Ureter (tissue), 1 donor: ENCODE measurements at places on chromosomes 7 and 10.

DNA sequence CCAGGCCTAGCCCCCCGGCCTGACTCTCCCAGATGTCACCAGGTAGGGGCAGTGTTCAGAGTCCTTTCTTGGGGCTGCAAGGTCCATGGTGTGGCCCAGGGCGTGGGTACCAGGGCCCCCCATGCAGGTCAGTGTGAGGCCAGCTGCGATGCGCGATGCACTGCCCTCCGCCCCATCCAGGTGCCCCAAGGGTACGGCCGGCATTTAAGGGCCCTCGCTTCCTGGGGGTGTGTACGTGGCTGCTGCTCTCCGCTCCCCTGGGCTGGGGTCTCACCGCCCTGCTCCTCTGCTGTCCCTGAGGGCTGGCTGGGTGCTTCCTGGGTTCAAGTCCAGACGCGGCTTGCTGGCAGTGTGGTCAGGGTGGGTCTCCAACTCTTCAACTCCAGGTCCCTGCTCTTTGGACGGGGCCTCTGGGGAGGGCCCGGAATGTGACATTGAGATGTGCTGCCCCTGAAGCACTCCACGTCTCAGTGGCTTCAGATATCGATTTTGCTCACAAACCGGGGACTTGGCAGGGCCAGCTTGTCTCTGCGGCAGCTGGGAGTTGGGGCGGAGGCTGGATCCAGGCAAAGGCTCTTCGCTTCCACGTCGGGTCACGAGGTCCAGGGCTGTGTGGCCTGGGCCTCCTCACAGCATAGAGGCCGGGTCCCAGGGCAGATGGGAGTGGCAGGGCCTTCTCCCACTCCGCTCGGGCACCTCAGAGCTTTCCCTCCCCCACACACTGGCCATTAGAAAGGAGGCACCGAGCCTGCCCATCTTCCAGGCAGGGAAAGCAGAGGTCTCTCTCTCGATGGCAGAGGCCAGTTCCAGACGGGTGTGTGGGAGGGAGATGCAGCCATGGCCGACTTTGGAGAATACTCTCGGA, 93.2 kb downstream of the UNCX start:
- DNase-seq = no peak

GRCh38 chr10:62185919-62186692, 82.5 kb downstream of the RTKN2 start:
- DNase-seq = no peak

GRCh38 chr7:141014125-141014523, 628 bp downstream of the MRPS33 start:
- no peak for DNase-seq

DNA sequence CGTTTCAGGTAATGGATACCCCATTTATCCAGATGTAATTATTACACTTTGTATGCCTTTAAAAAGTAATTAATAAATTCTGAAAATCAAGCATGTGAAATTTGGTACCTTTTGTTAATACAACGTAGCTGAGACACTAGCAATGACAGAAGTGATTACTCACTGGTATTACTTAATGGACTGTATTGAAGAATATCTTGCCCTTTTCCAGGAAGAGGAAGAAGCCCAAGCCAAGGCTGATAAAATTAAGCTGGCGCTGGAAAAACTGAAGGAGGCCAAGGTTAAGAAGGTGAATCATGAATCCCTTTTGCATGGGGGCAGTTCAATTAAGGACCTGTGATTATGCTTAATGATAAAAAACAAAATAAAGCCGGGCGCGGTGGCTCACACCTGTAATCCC, 64.8 kb downstream of the APBB1IP start:
- DNase-seq = no peak

DNA sequence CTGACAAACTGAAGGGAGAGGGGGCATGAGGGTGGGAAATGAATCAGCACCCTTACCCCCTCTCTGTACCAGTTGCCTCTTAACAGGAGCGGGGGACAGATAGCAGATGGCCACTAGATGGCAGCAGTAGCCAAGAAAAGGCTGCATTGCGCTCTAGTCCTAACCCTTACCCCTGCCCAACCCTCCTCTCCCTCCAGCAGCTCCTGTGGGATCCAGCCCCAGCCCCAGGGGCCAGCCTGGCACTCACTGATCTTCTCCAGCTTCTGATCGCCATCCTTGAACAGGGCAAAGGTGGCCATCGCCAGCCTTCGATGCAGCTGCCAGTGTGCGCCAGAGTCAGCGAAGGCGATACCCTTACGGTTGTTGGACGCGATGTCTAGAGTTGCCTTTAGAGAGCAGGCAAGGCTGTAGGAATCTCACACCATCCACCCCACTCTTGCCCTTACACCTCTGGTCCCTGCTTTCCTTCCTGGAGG, 2.2 kb downstream of the CYP17A1 start:
- peak; percentile 74 for DNase-seq

DNA sequence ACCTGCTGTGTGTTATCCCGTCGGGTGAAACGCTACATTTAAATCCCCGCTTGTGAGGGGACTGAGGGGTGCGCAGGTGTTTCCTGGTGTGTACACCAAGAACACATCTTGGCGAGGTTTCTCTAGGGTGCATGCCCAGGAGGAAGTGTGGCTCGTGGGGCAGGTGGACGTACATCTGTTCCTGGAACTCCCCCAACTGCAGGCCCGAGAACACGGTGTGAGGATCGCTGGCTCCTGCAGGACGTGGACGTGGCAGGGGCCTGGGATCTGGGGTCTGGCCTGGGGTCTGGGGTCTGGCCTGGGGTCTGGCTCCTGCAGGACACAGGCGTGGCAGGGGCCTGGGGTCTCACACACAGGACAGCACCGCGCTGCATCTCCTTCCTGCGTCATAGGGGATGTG, 10.1 kb downstream of the KNDC1 start:
- no peak for DNase-seq

GRCh38 chr10:95275726-95276366, 15.0 kb downstream of the PDLIM1 start:
- DNase-seq = peak; percentile 43

DNA sequence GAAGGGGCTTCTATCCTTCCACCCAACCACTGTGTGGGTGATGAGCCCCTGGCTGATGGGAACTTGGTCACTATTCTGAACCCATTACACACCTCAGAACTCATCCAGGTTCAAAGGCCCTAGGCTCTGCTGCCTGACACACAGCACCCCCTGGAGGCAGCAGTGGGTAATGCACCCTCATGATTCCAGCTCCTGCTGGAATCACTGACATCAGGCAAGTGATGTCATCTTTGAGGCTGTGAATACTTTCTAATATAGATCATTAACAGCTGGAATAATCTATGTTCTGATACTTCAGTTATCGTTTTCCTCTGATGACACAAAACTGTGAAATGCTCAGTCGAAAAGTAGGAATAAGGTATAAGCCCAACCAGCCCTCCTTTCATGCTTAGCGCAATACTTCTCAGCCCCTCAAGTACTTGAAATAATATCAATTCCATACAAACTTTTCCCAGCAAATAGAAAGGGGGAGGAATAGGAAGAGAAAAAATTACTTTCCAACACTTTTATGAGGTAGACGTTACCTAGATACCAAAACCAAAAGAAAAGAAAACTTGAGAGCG, 7.5 kb upstream of the RBP3 start:
- no peak for DNase-seq

GRCh38 chr7:133051719-133052400, 30.0 kb downstream of the CHCHD3 start:
- DNase-seq = no peak

DNA sequence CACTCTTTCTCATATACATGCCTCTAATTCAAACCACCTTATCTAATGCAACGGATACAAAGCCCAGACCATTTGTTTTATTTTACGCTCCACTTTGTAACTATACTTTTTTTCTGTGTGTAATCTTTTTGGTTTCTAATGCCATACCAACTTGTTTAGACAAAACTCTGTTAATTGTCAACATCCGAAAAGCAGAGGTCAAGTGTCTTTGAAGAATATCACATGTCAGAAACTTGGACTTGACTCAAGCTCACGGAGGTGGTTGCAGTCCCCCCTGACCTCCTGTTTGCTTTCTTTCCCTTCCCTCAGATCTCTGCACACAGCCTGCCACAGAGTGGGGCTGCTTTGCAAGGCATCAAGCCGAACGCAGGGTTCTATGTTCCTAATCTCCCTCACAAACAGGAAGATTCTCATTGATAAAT, 698.9 kb downstream of the PARD3 start:
- no peak for DNase-seq

DNA sequence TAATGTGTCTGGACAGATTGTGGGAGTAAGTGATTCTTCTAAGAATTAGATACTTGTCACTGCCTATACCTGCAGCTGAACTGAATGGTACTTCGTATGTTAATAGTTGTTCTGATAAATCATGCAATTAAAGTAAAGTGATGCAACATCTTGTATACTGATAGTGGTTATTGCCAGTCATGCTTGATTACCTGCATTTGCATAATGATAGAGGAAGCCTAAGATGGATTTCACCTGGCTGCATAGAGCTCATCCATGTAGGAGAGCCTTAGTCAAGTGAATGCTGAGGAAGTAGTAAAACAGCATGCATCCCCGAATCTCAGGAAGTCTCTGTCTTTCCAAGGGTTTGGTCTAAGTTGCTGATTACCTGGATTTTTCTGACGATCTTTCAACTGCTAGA, 64.2 kb upstream of the CAPZA2 start:
- DNase-seq = no peak

GRCh38 chr10:76915316-76915715, 722.3 kb downstream of the KCNMA1 start:
- no peak for DNase-seq

DNA sequence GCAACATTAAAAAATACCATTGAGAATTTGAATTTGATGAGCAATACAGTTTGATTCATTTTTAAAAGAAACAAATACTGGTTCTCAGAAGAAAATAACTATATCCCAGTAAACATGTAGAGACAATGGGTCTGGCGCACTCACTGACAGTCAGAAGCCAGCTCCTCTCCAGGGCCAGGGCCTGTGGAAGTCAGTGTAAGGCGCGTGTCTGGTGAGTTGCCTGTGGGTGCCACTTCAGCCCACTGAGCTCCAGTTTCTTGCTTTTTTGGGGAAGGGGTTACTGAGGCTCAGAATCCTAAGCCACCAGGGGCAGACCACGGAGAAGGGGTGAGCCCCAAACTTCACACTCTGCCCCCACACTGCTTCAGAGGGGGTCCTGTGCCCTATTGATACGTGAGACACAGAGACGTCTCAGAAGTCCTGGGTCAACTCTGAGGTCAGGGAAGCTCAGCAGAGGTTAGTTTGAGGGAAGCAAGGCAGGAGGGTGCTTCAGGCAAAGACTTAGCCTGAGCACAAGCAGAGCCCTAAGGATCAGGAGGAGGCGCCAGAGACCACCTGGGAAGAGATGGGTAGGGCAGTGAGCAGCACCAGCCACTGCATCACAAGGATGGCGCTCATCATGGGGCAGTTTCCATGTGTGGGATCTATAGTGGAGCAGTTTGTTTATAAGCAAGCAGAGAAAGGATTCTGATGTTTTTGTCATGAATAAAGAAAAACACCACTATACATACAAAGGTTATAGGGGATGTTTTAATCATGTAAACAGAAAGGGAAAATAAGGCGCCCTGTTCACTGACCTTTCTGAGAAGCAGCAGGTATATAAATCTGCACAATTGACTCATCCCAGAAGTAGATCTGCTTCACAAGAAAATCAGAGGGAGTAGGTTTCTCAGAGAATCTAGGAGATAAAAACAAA, 95.7 kb downstream of the PKD1L1 start:
- DNase-seq = no peak

DNA sequence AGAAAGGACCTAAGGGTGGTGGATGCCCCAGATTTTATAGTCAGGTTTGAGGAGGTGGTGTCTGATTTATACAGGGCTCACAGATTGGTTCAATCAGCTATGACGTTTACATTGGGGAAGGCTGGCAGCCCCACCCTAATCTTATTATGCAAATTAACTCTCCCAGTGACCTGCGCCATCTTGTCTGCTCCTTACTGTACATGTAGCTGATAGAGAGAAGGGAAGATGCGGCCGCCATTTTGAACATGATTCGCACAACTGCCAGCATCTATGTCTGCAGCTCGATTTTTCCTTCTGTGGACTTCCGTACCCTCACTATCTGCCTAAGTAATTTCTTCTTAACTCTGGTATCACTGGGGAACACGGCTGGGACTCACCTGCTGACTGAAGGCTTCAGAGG, 619.0 kb upstream of the DPP6 start:
- DNase-seq = no peak

- DNase-seq = no peak
These were observed 544 bp downstream of the TSPAN33 start for GRCh38 chr7:129144834-129145668.

GRCh38 chr10:113313048-113313602, 239.7 kb upstream of the HABP2 start:
- DNase-seq = no peak

GRCh38 chr10:119310806-119311205, 103.4 kb downstream of the GRK5 start:
- DNase-seq = no peak

GRCh38 chr10:133388973-133389818, 4.8 kb upstream of the MTG1 start:
- DNase-seq = no peak

GRCh38 chr7:22647451-22648257, 79.3 kb upstream of the IL6 start:
- no peak for DNase-seq

GRCh38 chr7:43010061-43010460, 77.9 kb downstream of the MRPL32 start:
- no peak for DNase-seq

DNA sequence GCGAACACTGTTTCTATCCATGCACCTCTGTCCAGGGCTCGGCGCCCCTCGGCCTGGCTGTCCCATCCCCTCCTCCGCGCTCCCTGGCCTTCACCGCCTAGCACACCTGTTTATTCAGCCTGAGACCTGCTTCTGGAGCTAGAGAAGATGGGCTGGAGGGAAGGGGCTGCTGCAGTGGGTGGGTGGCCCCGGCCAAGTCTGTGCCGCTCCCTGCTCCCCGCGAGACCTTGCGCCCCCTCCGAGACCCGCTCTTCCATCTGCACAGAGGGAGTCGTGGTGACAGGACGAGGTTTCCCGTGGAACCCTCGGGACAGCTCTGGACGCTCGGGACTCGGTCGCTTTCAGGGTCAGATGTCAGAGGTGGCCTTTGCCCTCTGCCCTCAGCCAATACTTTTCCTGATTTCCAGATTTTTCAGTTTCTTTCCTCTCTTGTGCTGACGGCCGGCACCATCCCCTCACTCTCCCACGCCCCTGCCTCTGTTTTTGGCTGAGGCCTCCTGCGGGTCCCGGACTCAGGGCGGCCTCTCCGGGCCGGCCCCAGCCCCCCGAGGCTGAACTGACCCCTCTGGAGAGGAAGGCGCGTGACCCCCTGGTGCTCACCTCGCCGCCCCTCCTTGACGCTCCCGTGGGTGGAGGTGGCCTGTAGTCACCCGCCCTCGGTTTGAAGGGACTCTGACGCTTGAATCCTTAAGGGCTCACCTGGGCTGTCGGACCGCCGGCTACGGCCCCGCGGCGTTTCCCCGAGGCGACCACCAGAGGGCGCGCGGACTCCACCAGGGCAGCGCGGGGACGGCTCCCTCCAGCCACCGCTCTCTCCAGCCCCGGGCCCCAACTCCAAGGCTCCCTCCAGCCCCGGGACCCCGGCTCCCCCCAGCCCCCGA, 15.6 kb downstream of the SHH start:
- DNase-seq = peak; percentile 70

GRCh38 chr7:106552645-106553445, 108.1 kb downstream of the CCDC71L start:
- DNase-seq = no peak

- no peak for DNase-seq
These were observed 91.5 kb upstream of the CUX1 start for GRCh38 chr7:101725921-101726320.

- no peak for DNase-seq
These were observed 586.6 kb upstream of the POT1 start for GRCh38 chr7:125516194-125516593.
